ENCODE measurements at places on chromosomes 5 and 9.

- DNase-seq = no peak
Measured at GRCh38 chr9:103700195-103700962, 393.7 kb upstream of the SMC2 start.

- no peak for DNase-seq
Measured at GRCh38 chr5:125480911-125481310, 734.5 kb upstream of the ZNF608 start.

DNA sequence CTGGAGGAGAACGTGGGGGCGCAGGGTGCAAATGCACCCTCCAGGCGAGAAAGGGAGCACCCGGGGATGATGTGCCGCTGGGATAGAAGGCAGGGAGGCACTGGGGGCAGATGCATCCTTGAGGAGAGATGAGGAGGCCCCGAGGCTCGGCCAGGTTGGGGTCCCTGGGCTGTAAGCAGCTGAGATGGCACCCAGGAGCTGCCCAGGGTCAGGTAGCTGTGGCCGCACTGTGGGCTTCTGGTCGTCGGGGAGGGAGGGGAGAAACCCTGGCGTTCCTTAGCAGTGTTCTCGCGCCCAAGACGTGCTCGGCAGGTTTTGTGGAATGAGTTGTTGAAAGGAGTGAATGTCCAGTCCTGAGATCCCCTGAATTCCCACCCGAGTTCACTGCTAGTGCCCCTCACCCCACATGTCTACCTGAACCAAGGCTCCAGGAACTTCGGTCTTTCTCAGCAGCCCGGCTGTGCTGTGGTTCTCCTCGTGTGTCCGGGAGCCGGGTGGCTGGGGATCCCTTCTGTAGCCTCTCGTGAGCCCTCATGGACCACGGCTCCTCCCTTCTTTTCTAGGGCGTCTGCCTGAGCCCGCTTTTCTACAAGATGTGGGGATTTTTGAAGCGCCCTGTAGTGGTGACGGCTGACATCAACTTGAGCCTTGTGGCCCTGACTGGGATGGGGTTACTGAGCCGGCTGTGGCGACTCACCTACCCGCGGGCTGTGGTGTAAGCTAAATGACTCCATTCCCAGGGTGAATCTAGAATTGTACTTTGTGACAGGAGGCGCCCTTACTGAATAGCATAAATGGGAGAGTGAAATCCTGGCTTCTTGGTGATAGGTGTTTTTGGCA lies 1.1 kb downstream of the POMT1 start:
- peak; percentile 35 for DNase-seq

- DNase-seq = peak; percentile 53
Measured at GRCh38 chr5:141850244-141850768, 27.9 kb downstream of the PCDH1 start.

GRCh38 chr9:71736236-71736635 lies 32.1 kb downstream of the CEMIP2 start:
- no peak for DNase-seq

GRCh38 chr5:173139631-173140030 lies 4.7 kb upstream of the BNIP1 start:
- no peak for DNase-seq

GRCh38 chr9:115522912-115523311 lies 405.0 kb upstream of the TNC start:
- DNase-seq = no peak

GRCh38 chr9:13500034-13500433 lies 220.5 kb upstream of the MPDZ start:
- no peak for DNase-seq

GRCh38 chr9:38039090-38039906 lies 29.7 kb downstream of the SHB start:
- no peak for DNase-seq

- DNase-seq = no peak
Measured at GRCh38 chr9:109801484-109801883, 21.5 kb downstream of the PALM2AKAP2 start.

GRCh38 chr5:9058666-9059065 lies 487.2 kb downstream of the SEMA5A start:
- no peak for DNase-seq

DNA sequence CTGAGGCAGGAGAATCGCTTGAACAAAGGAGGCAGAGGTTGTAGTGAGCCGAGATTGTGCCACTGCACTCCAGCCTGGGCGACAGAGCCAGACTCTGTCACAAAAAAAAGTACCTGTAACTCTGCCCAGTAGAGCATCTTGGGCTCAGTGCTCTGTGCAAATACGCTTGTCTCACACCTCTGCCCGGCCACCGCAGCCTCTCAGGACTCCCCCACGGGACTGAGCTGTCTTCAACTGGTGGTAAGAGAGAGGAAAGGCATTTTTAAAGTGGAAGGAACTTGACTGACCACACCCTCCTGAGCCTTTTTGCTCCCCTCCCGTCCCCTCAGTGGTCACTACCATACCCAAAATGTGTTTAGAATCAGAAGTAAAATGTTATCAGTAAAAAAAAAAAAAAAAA lies 174.3 kb upstream of the PIK3R1 start:
- DNase-seq = no peak

DNA sequence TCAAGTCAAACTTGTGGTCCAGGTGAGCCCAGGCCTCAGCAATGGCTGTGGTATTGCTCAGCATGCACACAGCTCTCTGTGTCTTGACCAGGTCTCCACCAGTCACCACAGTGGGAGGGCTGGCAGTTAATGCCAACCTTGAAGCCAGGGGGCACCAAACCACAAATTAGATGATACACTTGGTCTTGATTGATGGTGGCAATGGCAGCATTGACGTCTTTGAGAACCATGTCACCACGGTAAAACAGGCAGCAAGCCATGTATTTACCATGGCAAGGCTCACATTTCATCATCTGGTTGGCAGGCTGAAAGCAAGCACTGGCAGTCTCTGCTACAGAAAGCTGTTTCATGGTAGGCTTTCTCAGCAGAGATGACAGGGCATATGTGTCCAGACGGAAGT lies 40.0 kb downstream of the NIM1K start:
- peak; percentile 11 for DNase-seq

GRCh38 chr5:179122411-179123108 lies 62.4 kb downstream of the ZNF354C start:
- DNase-seq = no peak

- DNase-seq = no peak
Measured at GRCh38 chr9:38125889-38126288, 56.9 kb upstream of the SHB start.

DNA sequence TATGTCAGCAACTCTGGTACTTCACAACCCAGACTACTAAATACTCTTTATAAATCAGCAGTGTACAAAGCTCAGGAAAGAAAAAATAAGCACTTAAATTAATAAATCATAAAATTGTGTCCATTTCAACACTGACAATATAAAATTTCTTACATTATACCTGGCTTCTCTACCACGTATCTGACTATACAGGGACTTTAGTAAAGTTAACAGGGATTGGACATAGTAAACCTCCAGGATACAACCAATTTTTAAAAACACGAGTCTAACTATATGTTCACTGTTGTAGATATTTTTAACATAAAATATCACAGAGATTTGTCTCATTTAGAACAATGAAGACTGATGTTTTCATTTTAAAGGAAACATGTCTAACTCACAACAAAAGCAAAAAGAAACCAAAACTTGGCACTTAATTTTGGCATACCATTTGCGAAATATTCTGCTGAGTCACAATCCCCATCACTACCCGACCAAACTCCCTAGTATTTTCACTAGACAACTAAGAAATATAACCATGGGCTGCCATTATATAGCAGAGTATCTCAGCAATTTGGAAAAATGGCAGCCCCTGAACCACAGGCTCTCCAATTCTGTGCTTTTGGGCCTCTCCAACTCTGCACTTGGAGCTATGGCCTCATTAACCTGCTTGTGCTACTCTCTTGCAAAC lies 14.4 kb downstream of the FAM169A start:
- DNase-seq = no peak

DNA sequence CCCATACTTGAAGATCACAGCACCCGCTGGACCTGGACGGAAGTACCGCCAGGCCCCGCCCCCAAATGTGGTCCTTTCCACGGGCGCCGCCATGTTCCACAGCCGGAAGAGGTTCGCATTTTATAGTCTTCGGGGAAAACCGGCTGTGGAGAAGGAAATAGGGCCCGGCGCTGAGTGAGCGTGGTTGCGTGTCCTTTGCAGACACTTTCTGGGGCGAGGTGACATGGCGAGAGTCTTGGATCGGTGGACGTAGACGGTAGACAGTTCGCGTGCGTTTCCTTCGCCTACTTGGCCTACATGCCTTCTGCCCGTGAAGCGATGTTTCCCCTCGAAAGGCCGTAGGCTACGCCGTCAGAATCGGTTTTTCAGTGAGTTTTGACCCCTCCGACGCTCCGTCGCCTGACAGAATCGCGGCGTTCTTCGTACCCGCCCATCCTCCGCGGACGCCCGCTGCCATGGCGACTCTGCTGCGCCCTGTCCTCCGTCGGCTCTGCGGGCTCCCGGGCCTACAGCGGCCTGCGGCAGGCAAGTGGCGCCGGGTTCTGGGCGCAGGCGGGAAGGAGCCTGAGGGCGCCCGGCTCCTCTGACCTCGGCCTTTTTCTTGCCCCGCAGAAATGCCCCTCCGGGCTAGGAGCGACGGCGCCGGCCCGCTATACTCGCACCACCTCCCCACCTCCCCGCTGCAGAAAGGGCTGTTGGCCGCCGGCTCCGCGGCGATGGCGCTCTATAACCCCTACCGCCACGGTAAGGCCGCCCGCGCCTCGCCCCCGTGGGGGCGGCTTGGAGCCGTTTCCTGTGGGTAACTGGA lies at the start of the genes COQ4 and TRUB2:
Gene COQ4, plus strand, starts transcription at position 436 of the 808 bp plus-strand sequence. Its CDS starts 20 bp downstream, at position 456.
Gene TRUB2, minus strand, starts transcription at position 44 of the 808 bp plus-strand sequence. Its CDS starts 39 bp downstream, at position 5.
- peak; percentile 93 for DNase-seq

DNA sequence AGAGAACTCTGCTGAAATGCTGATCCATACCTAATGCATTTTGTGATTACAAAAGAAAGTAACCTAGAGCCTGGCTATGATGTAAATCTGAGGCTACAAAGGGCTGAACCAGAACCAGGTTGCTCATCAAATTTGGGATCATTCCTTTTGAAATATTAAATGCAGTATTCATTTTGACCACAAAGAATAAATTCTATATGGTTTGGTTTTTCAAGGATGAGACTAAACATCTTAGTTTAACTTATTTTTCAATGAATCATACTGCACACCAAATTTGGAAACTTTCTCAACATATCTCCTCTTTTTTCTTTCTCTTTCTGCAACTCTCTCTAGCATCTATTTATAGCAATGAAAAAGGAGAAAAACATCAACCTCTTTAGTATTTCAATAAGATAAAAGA lies 46.5 kb downstream of the CEMIP2 start:
- DNase-seq = no peak

- DNase-seq = no peak
Measured at GRCh38 chr9:73166468-73166867, 14.8 kb downstream of the ANXA1 start.

DNA sequence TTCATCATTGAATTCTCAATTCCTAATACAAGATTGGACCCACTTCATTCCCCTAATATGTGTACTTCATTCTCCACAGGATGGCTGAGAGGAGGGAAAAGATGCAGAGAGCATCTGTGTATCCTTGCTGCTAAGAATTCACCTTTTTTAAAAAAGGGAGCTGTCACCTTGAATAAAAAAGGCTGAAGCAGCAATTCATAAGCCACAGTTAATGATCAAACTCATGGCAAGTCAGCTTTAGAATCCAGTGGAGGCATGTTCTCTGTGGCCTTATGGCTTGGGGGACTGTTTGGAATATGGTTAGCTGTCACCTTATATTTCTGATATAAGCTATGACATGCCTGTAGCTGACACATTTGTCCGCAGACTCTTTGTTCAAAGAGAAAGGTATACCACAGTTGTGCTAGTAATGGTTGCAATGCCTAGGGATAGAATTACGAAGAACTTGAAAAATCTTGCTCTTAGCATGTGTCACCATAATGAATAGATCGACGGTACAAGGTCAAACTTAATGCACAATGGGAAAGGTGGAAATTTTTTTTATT lies 256.8 kb upstream of the TNC start:
- no peak for DNase-seq

- DNase-seq = no peak
Measured at GRCh38 chr5:96909435-96909834, 26.4 kb upstream of the LNPEP start.

DNA sequence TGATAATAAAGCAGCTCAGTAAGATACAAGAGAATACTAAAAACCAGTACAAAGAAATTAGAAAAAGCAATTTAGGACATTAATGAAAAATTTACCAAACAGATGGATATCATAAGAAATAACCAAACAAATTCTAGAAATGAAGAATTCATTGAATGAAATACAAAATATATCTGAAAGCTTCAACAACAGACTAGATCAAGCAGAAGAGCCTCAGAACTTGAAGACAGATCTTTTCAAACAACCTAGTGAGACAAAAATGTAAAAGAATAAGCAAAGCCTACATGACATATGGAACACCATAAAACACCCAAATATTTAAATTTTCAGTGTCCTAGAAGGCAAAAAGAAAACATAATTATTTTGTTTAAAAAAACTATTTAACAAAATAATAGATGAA lies 66.9 kb downstream of the SKIC3 start:
- DNase-seq = no peak

DNA sequence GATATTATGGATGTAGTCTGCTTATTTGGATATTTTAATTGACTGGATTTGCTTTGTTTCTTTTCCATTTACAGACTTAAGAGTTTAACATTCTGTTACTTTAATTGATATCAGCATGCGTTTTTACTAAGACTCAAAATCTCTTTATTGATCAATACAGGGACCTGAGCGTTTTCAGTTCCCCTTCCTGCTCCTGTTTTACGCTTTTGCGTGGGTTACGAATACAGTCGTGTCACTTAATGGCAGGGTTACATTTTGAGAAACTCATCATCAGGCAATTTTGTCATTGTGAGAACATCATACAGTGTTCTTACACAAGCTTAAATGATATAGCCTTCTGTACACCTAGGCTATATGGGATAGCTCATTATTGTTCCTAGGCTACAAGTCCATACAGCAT lies 65.2 kb downstream of the PBX3 start:
- no peak for DNase-seq

- DNase-seq = no peak
Measured at GRCh38 chr5:75566710-75567309, 44.4 kb upstream of the ANKDD1B start.

DNA sequence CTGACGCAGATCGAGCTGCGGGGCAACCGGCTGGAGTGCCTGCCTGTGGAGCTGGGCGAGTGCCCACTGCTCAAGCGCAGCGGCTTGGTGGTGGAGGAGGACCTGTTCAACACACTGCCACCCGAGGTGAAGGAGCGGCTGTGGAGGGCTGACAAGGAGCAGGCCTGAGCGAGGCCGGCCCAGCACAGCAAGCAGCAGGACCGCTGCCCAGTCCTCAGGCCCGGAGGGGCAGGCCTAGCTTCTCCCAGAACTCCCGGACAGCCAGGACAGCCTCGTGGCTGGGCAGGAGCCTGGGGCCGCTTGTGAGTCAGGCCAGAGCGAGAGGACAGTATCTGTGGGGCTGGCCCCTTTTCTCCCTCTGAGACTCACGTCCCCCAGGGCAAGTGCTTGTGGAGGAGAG lies 4.6 kb upstream of the PHYHD1 start:
- no peak for DNase-seq

GRCh38 chr5:69136293-69136692 lies 30.7 kb upstream of the CCNB1 start:
- DNase-seq = no peak
